ENCODE measurements at places on chromosomes 4 and X. TPM values are rescaled to one million over a fixed set of nuclear protein-coding genes. Genes with fewer than 3 reads are reported as not detected.

- no peak overlapping the region for H3K4me3 ChIP-seq
- no peak overlapping the region for H3K27ac ChIP-seq
- DNase-seq: no peak
- H3K36me3 ChIP-seq: no peaks in the 10 kb centered on the region
- H3K27me3 ChIP-seq: no peaks in the 10 kb centered on the region
These were observed 21.9 kb upstream of the ANXA3 start for GRCh38 chr4:78529569-78530209.

DNA sequence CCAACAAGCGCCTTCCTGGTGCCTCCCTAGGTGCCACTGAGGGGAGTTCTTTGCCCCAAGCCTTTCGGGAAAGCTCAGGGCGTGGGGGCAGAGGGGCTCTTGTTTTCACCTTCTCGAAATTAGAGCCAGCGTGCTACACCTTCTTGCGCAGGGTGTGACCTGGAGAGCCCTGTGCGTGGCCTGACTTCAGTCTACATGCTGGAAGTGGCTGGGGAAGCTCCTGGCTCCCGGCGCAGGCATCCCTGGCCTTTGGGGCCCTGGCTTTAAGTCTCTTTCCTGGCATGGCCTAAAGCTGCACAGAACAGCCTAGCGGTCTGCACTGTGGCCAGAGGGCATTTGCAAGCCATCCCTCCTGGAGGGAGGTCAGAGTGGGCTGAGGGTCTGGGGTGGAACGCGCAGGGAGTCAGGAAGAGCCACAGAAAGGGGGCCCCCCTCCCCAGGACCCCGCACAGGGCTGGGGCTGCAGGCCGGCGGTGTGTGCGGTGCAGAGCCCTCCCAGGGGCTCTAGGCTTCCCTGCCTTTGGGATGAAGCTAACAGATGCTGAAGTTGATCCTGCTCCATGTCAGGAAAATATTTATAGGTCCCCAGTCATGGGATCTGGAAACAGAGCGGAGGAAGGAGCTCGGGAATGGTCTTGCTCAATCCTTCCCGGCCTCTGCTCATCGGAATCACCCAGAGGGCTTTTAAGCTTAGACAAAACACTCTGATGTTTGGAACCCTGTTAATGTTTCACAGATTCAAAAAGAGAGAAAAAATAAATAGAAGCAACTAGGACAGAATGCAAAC, 781 bp upstream of the SPON2 start:
- no peaks in the 10 kb centered on the region for H3K36me3 ChIP-seq
- no peaks in the 10 kb centered on the region for H3K4me1 ChIP-seq
- no peak overlapping the region for H3K4me3 ChIP-seq
- DNase-seq: no peak

GAGE12J gene
- polyA plus RNA-seq: not detected

HERC3 gene
- polyA plus RNA-seq: 42.7 TPM

ADAM29 gene
- polyA plus RNA-seq: not detected

DDX3X gene
- 209 TPM for polyA plus RNA-seq

MAGEC3 gene
- polyA plus RNA-seq: not detected
